ENCODE measurements at places on chromosomes 11 and 22.

DNA sequence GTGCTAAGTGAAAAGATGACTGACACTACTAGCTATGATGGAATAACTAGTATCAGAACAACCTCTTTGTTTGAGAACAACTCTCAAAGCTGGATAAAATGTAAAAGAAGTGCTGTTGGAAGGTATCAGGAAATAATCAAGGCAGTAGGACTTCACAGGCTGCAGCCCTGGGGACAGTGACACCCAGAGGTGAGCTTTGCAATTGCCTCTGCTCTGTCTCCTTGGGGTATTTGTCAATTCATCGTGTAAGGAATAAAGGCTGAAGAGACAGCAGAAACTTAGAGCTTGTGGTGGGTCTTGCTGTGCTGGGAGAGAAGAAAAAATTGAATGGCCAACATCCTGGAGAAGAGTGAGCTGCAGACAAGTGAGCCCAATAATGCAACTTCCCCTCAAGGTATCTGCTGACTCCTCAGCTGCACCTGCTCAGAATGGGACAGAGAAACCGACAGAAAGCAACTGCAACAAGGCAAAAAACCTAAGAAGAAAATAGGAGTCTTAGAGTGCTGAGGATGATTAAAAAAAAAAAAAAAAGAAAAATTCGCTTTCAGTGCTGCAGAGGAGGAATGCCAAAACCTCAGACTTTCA is 141.1 kb downstream of the RCN1 start:
- DNase-seq: no peak

DNA sequence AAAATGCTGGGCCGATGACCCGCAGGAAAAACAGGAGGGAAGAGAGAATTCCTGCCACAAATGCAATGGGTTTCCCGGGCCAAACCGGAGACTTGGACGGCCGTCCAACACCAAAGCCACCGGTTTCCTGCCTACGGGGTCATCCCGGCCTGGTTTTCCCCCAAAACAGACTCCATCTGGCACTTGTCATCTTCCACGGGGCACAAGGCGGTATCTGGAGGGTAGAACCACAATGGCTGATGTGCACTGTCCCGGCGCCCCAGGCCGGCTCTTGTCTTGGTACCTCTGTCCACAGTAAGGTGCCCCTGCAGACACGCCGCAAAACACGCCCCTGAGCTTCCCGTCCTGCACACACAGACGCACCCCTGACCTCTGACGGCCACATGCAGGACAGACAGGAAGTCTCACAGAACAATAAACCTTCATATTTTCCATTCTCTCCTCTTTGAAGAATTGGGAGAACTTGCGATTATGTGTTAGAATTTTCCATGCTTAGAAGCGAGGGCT is 20.1 kb downstream of the CELSR1 start:
- no peak for DNase-seq

- DNase-seq: no peak
These were observed 911.9 kb downstream of the OPCML start for GRCh38 chr11:132620423-132620822.

DNA sequence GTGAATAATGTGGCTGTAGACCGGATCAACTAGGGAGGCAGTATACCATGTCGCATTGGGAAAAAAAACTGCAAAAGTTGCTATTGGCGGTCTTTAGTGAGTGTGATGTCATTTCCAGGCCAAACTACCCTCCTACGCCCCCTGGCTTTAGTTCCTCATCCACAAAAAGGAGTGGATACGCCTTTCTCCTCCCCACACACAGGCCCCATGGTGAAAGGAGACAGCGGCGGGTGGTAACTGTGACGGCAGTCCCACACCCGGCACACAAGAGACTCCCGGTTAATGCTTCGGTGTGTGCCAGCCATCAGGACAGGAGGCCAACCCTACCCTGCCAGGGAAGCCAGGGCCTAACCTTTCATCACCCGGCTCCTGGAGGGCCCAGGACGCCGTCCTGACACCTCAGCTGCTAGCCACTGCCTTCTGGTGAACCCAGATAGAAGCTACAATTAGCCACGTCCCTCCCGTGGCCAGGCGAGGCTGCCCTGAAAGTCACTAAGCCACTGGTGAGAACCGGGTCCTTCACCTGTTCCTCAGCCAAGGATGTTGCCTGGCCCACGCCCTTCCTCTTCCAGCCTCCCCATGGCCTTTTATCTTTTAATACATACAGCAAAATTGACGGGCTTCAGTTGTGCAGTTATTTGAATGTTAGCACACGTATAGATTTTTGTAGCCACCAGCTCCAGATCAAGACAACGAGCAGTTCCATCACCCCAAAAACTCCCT is 10.8 kb downstream of the TP53I11 start:
- DNase-seq: no peak

DNA sequence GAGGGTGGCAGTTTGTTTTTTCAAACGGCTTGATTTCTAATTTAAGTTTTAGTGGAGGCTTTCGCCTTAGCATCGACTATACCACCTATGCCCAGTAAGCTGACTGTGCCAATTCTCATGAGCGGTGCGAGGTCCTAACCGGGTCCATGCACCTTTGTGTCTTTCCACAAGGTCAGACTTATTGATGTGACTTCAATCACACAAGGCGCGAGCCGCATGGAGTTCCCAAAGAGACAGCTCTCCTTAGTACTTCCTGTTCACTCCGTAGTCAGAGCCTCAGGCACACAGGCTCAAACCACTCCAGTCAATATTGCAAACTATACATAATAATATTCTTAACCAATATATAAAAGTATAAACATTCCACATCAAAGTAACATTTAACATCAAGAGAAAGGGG is 18.2 kb downstream of the ST14 start:
- DNase-seq: no peak

DNA sequence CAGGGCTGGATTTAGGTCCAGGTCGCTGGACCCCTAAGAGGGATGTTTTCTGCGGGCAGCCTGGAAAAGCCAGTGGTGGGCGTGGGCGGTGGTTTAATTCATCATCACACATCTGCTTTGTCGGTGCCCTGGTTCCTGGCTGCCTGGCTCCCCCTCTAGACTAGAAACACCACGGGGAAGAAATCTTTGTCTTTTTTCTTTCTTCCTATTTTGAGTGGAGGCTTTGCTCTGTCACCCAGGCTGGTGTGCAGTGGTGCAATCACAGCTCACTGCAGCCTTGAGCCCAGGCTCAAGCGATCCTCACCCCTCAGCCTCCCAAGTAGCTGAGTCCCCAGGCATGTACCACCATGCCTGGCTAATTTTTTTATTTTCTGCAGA is 86.6 kb upstream of the LINC01488 start:
- no peak for DNase-seq

DNA sequence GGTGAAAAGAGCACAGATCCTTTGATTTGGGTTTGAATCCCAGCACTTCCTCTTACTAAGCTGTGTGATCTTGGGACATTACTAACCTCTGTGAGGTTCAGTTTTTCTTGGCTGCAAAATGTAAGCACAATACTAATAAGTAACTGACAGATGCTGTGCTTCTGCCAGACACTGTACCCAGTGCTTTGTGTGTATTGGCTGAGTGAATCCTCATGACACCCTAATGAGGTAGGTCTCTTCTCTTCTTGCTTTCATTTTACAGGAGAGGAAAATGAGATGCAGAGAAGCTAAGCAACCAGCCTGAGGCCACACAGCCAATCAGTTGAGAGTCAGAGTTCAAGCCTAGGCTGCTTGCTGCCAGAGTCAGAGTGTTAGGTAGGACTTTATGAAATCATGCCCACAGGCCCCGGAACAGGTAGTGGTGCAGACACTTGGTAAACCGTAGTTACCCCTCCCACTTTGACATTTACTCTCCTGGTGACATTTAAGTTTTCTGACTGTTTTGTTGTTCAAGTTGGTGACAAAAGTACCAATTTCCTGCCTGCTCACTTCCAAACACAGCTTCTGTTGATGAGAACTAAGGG is 21.2 kb downstream of the PTPRJ start:
- peak; percentile 22 for DNase-seq

GRCh38 chr11:23555085-23555484 is 694.8 kb upstream of the CCDC179 start:
- DNase-seq: no peak

GRCh38 chr22:29621761-29622526 is 18.5 kb downstream of the NF2 start:
- no peak for DNase-seq

DNA sequence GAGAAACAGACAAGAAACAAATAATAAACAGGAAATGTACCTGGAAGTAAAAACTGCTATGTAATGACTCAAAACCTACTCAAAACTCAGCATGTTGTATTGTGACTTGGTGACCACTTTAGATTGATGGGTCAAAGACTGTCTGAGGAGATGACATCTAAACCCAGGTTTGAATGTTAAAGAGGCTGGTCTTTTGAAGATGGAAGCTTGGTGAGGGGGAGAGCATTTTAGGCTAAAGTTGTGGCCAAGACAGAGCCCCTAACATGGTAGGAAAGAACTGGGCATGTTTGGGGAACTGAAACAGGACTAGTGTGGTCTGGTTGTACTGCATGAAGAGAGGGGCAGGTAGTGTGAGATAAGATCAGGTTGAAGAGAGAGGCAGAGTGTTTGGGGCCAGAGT is 85.3 kb upstream of the MYO18B start:
- no peak for DNase-seq

- no peak for DNase-seq
These were observed 34.7 kb downstream of the OPCML start for GRCh38 chr11:133497477-133498140.

DNA sequence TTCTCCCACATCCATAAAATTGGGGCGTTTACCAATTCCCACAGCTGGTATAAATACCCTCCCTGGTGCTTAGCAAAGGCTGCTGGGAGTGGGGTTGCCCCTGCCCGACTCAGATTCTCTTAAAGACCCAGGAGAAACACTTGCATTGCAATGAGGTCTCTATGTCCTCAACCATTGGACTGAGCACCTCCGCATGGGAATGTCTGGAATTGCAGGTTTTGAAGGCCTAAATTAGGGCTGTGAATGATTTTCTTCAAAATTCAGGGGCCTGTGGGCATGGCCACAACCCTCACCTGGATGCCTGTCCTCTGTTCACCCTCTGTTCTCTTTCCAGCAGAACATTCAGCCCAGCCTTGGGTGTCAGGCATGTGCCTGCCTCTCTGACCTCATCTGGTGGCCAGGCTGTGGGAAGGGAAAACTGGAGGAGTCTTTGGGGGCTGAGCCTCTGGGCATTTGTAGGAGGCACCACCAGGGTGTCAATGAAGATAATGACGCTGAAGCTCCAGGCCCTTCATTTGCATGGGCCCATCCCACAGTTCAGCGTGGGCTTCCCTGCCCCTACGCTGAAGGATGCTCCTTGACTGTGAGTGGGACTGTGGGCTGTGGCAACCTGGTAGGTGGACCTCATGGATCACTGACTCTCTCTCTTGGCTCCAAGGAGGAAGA is 52.7 kb upstream of the MYEOV start:
- DNase-seq: no peak

DNA sequence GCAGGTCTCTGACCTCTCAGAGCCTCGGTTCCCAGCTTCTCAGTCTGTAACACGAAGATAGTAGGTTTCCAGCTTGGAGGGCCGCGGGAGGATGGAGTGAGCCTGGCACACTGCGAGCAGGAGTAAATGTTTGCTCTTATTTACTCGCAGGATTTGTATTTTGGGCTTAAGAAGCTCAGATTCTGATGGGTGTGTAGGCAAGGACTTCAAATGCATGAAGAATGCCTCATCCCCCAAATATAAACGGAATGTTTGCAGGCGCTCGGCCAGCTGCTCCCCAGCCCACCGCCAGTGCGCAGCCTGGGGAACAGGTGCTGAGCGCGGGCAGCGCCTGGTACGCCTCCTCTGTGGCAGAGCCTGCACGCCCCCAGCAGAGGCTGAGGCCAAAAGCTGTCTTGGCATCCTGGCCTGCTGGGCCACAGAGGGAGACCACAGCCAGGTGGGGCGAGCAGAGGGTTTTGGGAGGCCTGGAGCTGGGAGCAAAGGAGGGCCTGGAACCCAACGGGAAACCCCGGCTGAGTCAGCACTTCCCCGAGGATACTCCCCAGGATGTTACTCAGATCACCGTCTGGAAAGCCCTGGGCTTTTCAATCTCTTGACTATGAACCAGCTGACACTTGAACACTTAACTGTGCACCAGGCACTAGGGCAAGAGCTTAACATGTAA is 9.4 kb downstream of the EHD1 start:
- DNase-seq: no peak

- peak; percentile 95 for DNase-seq
These were observed at the start of gene NAA40 for GRCh38 chr11:63938479-63939396. TSS of gene NAA40 (plus strand) at chr11:63939002. CDS start at chr11:63939097, 95 bp downstream.

DNA sequence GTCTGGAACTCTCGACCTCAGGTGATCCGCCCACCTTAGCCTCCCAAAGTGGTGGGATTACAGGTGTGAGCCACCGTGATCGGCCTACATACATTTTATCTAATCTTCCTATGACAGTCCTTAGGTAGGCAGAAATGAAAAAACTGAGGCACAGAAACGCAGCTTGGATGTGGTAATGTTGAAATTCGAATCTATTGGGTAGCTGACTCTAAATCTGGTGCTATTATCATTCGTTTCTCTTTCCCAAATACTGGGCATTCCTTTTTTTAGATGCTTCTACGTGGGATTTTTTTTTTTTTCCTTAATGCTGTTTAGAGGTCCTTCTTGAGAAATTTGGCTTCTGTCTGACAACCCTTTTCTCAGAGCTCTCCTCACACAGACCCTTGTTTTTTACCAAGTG is 41.5 kb downstream of the FCHSD2 start:
- no peak for DNase-seq

GRCh38 chr22:45949258-45949870 is 27.6 kb downstream of the WNT7B start:
- no peak for DNase-seq

DNA sequence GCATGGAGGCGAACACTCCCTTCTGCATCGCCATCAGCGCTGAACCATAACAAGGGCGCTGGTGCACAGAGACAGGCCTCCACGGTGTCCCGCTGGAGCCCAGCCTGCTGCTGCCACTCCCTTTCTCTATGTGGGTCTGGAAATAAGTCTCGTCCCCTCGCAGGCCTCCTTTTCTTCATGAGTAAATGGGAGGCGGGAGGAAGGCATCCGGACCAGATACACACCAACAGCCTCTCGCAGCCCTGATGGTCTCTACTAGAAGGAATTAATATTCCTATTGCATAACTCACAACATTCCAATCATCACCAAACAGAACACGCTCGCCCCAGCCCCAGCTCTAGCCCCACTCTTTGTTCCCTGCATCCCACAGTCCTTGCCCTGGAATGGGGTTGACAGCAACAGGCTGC is 14.9 kb downstream of the RASD2 start:
- no peak for DNase-seq

DNA sequence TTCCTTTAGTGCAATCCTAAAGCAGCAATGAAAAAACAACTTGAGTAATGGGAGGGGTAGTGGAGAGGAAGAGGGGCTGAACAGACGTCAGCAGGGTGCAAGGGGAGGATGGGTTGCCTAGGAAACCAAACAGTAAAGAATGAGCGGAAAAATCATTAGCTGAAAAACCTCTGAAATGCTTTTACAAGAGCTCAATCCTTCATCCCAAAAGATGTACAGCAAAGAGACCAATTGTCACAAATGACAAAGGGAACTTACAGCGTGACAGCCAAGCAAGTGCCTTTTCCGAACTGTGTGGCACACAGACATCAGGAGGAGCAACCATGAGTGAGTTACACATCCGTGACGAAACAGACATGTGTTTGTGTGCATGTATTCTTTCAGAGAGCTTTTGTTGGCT is 104.6 kb downstream of the SIK3 start:
- no peak for DNase-seq

All from SHP77 treated with DMSO at 0.1 percent for 48 hours (cell line).